ENCODE measurements at places on chromosomes 1 and 21.

DNA sequence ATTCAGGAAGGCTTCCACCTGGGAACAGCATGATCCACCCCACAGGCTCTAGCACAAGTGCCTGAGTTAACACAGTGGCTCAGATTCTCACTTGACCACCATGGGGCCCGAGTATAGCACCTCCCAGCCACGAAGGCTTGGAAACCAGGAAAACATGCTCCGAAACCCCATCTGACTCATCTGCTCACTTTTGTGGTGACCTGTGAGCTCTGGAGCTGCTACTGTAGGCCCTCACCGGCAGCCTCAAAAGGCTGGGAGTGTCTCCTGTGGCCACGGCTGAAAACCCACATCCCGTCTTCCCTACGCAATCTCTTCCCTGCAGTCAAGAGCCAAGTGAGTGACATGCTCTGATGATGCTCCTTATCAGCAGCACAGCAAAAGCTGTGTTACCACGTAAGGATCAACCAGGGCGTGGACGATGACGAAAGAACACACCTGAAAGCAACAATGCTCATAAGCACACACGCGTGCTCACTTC lies 81.4 kb downstream of the TGFBR3 start:
- DNase-seq, result no peak

DNA sequence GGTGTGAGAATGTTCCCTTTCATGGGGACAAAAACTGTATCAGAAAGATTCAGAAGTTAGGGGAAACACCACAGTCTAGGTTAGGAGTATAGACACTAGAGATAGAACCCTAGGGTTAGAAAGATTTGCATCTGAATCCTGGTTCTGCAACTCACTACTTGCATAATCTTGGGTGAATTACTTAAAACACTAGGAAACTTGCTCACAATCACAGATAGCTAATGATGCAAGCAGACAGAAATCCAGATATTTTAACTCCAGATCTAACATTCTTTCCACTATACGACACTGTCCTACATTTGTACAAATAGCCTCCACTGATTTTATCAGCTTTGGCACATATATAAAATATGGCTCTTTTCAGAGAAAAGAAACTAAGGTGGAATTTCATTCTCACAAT lies 30.8 kb upstream of the GLIS1 start:
- no peak for DNase-seq

GRCh38 chr1:17675744-17676143 lies 79.4 kb upstream of the ACTL8 start:
- DNase-seq, result no peak

- DNase-seq, result no peak
These were observed 32.6 kb upstream of the RGS8 start for GRCh38 chr1:182716740-182717720.

GRCh38 chr1:244112636-244113035 lies 61.6 kb downstream of the ZBTB18 start:
- DNase-seq, result peak; percentile 61

DNA sequence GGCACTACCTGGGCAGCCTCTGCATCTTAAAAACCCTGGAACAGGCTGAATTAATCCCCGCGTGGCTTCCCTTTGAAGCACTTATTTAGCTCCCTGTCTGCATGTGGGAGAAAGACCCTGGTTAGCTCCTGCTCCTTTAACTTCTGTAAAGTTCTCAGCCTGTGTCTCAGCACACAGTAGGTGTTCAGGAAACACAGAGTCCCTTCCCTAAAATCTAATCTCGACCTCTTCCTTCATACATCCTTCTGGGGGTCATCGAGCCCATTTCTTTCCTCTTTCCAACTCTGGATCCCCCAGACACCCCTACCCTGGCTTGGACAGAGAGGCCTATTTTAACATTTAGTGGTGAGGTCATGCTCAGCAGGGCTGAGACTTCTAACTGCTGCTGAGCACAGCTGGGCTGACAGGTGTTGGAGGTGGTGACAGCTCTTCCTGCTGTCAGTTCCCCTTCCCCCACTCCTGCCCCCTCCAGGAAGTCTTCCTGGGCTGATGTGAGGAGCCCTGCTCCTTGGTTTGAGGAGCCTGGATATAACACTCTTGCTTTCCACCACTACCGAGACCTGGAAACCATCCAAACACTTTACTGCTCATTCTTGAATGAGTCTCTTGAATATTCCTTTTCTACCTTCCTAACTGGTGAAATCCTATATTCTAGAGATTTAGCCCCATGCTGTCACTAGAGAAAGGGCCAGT lies 5.3 kb downstream of the E2F2 start:
- DNase-seq, result no peak

- no peak for DNase-seq
These were observed 7.1 kb downstream of the SLC37A1 start for GRCh38 chr21:42520628-42521253.

GRCh38 chr1:167642501-167642826 lies 12.4 kb downstream of the RCSD1 start:
- no peak for DNase-seq

Measured in HS-27A (cell line).